CD4-positive, alpha-beta T cell treated with Interleukin-15 for 4 hours (primary cell): ENCODE measurements at places on chromosomes 4 and X.

GRCh38 chr4:142752202-142752786, 93.8 kb downstream of the INPP4B start:
- DNase-seq = no peak

- DNase-seq = no peak
These were observed 274.3 kb upstream of the TACR3 start for GRCh38 chr4:103994059-103994458.

DNA sequence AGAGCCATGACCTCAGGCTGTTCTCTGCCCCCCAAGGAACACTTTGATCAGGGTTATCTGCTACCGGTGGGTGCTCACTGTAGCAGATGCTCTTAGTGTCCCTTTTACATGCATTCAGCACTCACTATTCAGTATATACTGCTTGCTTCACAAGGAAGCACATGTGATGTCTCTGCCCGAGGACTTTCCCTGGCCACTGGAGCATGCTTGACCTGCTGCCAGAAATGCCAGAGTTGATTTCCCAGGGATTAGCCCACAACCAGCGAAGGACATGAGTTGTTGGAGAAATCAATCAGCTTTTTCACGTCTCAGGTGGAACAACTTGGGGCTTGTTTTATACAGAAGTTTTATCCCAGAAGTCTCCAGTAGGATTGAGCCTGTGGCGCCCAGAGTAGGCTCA, 51.2 kb upstream of the RPS6KA3 start:
- DNase-seq = no peak

DNA sequence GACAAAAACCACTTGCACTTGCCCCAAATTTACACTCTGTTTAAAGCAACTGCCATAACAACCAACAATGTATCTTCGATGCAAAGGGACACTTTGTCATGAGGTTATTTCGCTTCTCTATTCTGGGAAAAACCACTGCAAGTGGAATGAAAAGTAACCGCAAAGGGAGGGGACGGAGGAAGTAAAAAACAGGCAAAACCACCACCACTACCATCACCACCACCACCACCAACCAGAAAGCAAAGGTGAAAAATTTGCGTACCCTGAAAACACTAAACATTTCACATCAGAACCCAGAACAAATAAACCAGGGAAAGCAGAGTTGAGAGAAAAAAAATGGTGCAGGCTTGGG, 1.2 kb upstream of the N4BP2 start:
- DNase-seq = peak; percentile 92

- DNase-seq = peak; percentile 52
These were observed 44.2 kb upstream of the RHOH start for GRCh38 chr4:40152637-40153036.

GRCh38 chrX:9316096-9316495, 148.8 kb upstream of the TBL1X start:
- DNase-seq = no peak

GRCh38 chr4:142377342-142378091, 468.6 kb downstream of the INPP4B start:
- DNase-seq = no peak
